ENCODE measurements at places on chromosomes 3 and 15.

- no peak for DNase-seq
Observed at GRCh38 chr15:62249501-62249900, 84.4 kb upstream of the C2CD4B start.

- DNase-seq = no peak
Observed at GRCh38 chr3:108036984-108037741, 53.7 kb downstream of the CD47 start.

DNA sequence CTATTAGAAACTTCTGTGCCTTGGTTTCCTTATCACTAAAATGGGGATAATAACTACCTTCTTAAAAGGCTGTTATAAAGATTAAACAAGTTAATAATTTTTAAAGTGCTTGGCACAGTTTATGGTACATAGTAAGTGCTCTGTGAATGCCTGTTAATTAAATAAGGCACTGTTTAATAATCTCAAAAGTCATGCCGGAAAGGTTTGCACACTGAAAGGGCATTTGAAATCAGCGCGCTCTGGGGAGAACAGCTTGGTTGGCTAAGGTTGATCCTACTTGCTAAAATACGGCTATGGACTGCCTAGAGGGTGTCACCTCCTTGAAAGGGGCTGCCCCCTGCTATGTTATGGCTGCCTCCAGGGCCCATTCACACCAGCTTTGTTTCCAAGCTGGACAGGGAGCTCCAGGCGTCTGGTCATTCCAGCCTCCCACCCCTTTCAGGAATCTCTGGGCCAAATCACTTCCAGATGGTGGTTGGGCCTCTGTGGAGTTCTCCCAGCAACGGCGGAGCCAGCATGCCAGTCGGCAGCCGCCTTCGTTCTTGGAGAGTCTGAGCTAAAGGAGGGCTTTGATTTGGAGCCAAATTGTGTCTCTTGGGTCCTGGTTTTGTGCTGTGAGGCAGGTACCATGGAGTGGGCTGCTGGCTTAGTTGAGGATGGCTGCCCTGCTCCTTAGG is 5.9 kb downstream of the FLNB start:
- DNase-seq = no peak

- no peak for DNase-seq
Observed at GRCh38 chr3:186418671-186419145, 56.7 kb upstream of the DGKG start.

- DNase-seq = no peak
Observed at GRCh38 chr15:93866948-93867347, 364.4 kb upstream of the MCTP2 start.

GRCh38 chr3:169600732-169601131 is 62.8 kb downstream of the MECOM start:
- DNase-seq = no peak

- DNase-seq = no peak
Observed at GRCh38 chr3:114874522-114874971, 272.5 kb downstream of the ZBTB20 start.

GRCh38 chr15:84657748-84658079 is 285 bp downstream of the NMB start:
- no peak for DNase-seq

- no peak for DNase-seq
Observed at GRCh38 chr3:21859124-21860081, 108.4 kb upstream of the ZNF385D start.

DNA sequence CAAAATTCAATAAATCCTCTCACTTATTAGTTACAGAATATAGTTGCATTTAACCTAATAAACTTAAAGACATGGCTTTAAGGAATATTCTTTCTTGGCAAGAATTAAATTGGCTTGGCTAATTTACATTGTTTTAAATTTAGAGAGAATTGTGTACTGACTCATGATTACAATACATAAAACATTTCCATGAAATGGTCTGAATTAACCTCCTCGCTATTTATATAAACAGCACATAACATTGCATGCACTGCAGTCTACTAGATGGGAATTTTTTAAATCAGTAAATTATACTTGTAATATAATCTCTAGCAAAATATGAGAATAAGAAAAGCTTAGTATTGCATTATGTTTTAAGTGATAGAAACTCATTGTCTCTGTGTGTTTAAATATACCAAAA is 268.9 kb downstream of the SHOX2 start:
- DNase-seq = no peak

GRCh38 chr15:73325191-73325861 is 43.4 kb downstream of the HCN4 start:
- no peak for DNase-seq

GRCh38 chr3:24662449-24663345 is 168.0 kb upstream of the THRB start:
- no peak for DNase-seq

- DNase-seq = no peak
Observed at GRCh38 chr3:161215185-161215584, 5.9 kb upstream of the NMD3 start.

- no peak for DNase-seq
Observed at GRCh38 chr3:169627789-169628188, 35.7 kb downstream of the MECOM start.

DNA sequence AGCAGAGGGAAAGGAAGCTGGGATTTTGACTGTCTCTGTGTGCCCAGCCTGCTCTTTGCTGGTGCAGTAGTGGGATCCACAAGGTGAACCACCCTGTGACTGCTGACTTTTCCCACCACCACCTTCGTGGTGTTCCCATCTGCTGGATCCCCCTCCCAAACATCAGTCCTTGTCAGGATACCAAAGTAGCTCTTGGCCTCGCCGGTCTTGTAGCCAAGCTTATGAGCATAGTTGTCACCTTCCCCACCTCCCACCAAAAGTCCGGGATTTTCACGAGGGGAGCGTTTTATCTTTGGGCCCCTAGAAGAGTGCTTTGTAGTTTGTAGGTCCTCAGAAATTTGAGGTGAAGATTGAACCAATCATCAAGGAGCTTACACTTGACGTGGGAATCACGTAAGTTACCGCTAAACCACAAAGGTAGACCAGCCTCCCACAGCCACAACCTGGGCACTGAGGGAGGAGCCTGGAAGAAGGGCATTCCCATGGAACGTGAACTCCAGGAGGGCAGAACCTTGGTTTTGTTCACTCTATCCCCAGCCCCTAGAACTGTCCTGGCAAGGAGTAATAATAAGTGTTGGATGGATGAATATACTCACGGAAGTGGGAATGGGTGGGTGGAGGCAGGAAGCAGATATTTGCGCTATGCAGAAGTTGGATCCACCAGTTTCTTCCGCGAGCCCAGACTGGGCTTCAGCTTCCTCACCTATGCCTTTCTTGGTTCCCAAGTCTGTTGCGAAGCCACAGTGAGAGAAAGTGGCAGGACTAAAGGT is 814 bp upstream of the TEX264 start:
- peak; percentile 6 for DNase-seq

GRCh38 chr3:154121701-154122551 is 736 bp downstream of the ARHGEF26 start:
- peak; percentile 59 for DNase-seq

- no peak for DNase-seq
Observed at GRCh38 chr3:125351152-125351551, 24.0 kb downstream of the ZNF148 start.

- DNase-seq = no peak
Observed at GRCh38 chr3:126142652-126143051, 37.7 kb downstream of the ALDH1L1 start.

DNA sequence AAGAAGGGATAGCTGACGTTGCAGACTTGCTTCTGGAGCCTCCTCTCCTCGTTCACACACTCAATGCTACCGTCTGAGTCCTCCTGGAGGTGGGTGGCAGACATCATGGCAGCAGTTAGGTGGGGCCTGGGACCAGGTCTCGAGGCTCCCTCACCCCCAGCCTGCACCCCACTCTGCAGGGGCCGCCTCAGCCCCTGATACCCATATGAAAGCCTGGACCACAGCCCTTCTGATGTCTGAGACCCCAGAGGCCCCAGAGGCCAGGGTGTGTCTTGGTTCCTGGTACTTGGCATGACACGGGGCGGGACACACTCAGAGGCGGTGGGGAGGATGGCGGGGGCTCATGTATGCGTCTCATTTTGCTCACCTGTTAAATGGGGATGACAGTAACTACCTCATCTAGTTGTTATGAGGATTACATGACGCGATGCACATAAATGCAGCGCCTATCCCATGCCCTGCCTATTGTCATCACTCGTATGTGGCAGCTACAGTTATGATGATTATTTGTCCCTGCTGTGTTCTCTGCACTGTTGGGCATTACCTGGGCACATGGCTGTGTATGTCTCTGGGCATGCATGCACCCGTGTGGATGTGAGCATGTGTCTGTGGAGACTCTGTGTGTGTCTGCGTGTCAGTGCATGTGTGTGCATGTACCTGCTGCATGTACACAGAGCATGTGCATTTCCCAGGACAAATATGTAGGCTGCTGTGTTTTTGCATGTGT is 39.9 kb downstream of the FEM1B start:
- DNase-seq = no peak

- no peak for DNase-seq
Observed at GRCh38 chr3:169405076-169405475, 258.4 kb downstream of the MECOM start.

- no peak for DNase-seq
Observed at GRCh38 chr3:170233530-170233929, 11.3 kb downstream of the PRKCI start.

DNA sequence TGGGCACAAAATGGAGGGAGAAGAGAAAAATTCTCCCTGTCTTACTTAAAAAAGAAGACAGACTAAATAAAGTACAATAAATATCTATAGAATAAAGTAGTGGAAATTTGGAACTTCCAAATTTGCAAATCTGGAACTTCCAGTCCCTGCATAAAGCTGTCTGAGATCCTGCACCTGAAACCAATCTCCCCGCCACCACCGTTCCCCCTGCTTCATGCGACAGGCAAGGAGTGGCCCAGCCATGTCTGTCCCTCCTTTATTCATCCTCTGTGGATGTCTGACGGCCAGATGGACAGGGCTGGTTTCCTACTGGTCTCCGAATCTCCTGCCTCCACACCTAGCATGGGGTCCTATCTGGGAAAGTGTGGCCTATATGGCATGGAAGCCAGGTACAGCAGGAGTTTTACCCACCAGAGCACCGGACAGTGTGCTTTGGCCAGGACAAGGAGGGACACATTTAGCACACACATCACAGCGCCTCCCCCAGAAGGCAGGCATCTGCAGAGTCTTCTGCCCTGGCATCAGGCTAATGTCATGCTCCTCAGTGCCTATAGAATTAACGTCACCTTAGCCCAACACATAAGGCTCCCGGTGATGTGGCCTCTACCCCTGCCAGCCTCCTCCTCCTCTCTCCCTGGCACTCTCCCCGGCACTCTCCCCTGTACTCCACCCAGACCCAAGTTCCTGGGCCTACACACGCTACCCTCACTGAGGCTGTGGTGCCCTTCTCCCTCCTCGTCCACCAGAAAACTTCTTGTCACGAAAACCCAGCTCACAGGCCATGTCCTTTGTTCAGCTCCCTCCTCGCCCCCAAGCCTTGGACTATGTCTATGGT is 170.8 kb downstream of the XXYLT1 start:
- no peak for DNase-seq

DNA sequence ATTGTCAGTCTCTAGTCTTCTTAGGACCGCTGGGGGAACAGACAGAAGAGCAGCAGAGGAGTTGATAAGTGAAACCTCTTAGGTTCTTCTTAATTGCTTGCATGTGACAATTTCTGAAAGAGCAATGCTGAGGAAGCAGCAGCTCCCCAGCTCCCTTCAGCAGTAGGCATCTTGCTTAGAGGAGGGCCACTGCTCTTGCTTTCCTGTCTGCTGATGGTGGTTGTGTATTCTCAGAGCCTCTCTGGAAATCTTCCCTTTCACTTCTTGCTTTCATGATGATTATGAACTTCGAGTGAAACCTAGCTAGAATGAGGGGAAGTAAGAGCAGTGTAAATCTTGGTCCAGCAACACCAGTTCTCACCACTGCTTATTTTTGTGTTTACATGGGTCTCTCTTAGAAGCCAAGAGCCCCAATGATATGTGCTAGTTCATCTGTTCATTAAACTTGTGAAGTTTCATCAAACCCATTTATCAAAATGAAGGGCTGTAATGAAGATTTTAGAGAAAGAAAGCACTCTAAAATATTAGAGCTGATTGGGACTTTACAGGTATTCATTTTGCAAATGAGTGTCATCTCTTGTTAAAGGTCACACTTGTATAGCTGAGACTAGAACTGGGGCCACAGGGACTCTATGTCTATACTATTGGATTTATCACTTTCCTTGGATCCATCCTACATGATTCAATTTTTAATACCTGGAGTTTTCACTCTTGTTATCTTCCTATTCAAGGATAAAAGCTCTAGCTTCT is 246.7 kb downstream of the LPP start:
- DNase-seq = no peak

GRCh38 chr15:36844534-36844998 is 255.8 kb downstream of the MEIS2 start:
- peak; percentile 77 for DNase-seq

GRCh38 chr3:111412656-111413055 is 129.3 kb upstream of the CD96 start:
- DNase-seq = no peak

DNA sequence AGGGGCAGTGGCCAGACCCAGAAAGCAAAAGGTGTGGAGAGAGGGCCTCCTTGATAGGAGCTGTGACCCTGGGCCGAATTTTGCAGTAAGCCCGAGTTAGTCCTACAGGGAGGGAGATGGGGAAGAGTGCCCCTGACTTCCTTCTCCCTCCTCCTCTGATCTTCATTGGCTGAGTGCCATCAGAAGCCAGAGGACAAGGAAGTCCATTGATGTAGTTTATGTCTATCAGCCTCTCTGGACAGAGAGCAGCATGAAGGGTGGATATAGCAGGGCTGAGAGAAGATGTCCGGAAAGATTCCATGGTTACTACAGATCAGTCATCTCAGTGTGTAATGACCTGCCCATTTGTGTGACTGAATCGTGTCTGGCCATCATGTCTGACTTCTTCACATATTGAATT is 102.5 kb upstream of the FAM3D start:
- DNase-seq = no peak
